Stimulated activated CD4-positive, alpha-beta T cell treated with anti-CD3 and anti-CD28 coated beads, Interleukin-1b, Interleukin-23, amount 100 ng/mL, for 1 hour (primary cell): ENCODE measurements at places on chromosomes 5 and 9.
A peak's percentile ranks its signal among the peaks of the same experiment; 100 is the strongest.

DNA sequence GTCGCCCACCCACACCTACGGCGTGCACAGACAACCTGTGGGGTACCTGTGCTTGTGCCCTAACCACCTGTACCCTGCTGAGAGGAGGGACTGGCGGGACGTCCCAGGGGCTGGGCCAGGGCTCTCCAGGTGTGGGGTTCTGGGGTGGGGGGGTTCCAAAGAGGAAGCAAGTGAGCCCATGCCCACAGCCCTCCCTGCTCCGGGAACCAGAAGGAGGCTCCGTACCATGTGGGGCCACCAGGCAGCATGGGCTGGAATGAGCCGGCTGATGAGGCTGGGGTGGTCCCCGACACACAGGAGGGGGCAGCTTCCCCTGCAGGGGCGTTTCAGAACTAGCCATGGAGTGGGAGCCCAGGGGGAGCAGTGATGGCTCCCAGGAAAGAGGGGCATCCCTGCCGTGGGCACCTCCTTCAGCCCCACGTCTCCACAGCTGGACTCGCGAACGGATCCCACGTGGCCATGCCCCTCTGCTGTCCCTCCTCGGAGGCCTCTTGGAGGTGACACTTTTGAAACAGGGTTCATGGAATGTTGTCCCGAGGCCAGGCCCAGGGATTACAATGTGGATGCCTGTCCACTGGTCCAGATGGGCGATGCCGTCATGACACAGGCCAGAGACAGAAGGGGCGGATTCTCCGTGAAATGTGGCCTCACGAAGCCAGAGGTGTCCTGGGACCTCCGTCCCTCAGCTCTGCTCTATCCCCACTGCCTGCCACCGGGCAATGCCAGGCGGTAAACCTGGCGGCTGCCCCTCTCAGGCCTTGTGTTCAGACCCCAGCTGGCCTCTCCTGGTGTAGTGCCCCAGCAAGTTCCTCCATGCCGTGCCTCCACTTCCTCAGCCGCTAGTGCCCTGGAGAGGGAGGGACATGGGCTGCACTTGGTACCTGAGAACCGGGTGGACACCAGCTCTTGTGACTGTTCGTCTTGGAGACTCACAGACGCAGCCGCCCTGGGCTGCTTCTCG, 33.6 kb upstream of the IRX4 start:
- DNase-seq: no peak

GRCh38 chr9:137422604-137423513, at the start of the genes EXD3 and NOXA1:
EXD3 (minus strand) TSS chr9:137423162; CDS start chr9:137395357, 27,805 bp downstream.
NOXA1 (plus strand) TSS chr9:137423393; CDS start chr9:137423530, 137 bp downstream.
- peak; percentile 94 for DNase-seq

- no peak for DNase-seq
Measured at GRCh38 chr5:147898875-147899401, 7.4 kb downstream of the C5orf46 start.

DNA sequence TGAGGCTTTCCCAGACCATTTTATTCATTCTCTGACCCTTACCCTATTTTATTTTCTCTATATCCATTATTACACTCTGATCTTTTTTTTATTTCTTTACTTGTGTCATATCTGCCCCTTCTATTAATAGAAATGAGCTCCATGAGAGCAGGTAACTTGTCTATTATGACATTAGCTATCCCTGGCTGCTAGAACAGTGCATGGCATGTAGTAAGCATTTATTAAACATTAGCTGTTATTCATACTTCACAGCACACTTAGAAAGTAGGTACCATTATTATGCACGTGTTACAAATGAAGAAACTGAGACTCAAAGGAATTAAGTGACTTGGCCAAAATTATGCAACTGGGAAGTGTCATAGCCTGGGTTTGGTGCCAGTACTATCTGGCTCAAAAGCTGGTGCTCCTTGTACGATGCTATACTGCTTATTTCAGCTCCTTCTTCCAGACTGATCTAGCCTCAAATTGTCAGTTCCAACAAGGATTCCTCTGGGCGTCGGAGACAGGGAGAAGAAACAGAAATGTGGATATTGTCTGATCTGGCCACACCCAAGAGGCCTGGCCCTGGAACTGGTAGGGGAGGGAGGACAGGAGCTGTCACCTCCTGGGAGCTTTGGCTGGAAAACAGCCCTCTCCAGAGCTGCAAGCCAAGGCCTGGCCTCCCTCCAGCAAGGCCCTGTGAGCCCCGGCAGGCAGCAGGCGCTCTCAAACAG, 10.8 kb upstream of the NIPAL4 start:
- no peak for DNase-seq

- no peak for DNase-seq
Measured at GRCh38 chr5:155260798-155261197, 247.2 kb downstream of the KIF4B start.

- DNase-seq: no peak
Measured at GRCh38 chr9:130936285-130937117, 2.5 kb downstream of the FIBCD1 start.

- DNase-seq: no peak
Measured at GRCh38 chr5:1190837-1191239, 10.6 kb upstream of the SLC6A19 start.

DNA sequence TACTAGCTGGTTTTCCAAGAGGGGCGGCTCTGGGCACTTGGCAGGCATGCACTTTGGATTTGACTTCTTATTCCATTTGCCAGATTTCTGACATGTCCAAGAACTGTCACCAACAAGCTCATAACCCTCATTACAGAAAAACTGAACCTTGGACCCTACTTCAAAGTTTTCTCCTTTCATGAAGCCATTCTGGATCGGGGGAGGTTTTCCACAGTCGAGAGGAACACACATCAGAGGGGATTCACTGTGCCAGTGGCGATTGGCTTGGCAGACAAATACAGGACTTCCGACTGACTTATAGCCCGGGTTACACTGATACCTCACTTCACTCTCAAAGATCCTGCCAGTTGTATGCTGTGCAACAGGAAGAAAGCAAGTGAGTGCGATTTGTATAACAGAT, 70.9 kb upstream of the TXNDC8 start:
- DNase-seq: no peak

DNA sequence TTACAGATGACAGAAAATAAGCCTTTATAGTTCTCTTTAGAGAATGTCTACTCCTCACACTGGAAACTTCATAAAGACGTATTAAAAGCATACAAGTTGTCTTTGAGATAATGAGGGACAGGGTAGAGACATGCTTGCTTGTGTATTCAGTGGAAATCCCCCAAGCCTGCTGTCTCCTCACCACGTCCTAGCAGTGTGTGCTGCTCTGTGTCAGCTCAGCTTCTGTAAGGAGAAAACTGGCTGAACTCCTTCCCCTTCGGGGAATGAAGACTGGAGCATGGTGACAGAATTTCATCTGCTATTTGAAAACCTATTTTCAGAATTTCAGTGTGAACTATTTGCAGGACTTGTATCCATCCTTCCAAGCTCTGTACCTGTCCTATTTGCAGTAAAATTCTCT, 9.4 kb downstream of the OR2V2 start:
- DNase-seq: no peak

DNA sequence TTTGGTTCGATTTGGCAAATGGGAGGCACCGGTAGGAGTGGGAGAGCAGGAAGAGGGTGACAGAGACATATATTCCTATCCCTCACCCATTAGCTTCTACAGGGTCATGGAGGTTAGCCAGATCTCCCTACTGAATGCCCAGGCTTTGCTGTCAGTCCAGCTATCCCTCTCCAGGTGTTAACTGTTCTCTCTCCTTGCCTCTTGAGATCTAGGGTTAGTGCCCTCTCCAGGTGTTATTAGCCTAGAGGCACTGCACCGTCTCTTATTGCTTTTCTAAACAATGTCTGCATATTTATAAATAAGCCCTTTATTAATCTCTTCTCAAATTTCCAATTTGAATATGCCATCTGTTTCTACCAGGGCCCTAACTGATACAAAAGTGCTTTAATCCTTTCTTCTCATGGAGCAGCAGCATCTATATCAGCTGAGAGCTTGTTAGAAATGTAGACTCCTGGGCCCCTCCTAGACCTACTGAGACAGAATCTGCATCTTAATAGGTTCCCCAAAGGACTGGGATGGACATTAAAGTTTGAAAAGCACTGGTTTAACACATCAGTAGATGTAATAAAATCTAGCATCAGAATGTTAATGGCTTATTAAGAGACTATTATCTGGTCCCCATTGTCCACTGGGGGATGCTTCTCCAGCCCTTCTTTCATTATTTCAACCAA, 322.5 kb upstream of the SLC24A2 start:
- no peak for DNase-seq

DNA sequence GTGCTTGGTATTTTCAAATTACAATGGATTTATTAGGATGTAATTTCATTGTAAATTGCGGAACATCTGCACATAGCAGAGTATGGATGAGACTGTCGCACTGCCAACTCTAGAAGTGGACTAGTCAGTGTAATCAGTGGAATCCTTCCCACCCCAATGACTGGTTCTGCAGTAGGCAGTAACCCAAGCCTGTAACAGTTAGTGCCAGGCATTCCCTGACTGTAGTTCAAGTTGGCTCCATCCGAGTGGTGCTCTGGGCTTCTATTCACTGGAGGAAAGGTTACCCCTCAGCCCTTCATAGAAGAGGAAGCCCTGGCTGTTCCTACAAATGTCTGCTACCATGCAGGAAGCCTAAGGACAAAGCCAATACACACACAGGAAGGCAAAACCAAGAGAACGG, 23.2 kb downstream of the AK3 start:
- no peak for DNase-seq

- DNase-seq: no peak
Measured at GRCh38 chr5:78771260-78772205, 123.0 kb upstream of the LHFPL2 start.

DNA sequence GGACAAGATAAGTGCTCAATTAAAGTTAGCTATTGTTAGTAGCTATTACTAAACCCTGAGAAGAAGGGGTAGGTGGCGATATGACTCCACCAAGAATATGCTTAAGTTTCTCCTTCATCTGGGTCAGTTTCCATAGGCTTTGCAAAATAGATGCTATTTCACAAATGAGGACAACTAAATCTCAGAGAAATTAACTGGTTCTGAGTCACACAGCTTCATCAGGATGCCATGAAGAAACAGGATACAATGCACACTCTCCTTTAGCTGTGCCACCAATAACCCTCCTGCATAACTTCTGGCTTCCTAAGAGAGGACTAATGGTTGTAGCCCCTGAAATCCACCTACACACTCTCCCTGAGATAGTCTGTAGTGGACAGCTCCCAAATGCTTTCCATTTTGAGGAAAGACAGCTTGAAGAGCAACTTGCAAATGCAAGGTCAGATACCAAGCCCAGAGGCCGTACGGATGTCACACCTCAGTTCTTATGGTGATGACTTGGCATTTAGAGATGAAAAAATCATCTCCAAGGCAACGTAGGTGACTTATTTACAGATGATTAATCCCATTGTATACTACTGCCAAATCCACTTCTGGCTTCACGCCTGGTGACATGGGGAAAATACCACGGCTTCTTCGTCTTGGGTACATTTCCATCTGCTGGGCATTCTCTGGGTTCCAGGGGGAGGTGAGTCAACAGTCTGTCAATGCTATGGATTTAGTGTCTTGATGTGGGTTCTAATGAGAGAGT, 251.4 kb upstream of the IL12B start:
- DNase-seq: no peak

DNA sequence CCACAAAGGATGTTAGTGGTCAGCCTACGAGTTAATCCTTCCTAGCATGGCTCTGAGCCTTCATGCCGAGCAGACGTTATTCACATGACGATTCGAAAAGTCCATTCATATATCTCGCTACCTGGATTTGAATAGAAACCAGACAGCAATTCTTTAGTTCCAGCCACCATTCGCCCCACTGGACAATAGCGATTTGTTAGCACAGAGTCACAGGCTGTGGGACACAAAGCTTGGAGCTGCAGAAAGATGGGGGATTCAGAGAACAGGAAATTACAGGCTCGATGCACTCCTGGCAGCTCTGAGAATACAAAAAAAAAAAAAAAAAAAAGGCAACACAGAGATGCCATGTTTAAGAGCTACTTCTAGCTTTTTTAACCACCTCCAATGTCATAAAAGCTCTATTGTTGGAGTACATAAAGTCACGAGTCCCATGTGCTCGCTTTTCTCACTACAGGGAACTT, 110.7 kb downstream of the NR6A1 start:
- DNase-seq: no peak

DNA sequence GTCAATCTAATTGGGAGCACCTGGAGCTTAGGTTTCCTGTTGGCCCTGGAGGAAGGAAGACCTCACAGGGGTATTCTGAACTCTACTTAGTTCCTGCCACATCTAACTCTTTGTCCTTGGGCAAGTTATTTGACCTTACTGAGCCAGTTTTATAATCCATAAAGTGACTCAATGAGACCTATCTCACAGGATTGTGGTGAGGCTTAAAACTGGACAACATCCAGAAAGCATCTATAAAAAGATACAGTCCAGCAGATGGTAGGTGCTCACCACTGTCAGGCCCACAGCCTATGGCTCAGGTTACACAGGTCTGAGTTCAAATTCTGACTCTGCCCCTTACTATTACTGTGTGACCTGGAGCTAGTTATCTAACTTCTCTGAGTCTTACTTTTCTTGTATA, 23.3 kb downstream of the KCNV2 start:
- DNase-seq: no peak
